Activated CD4-positive, alpha-beta T cell treated with anti-CD3 and anti-CD28 coated beads, Interleukin-2, amount 10 ng/mL, durations not matched to agents 7 days and 5 days (primary cell): ENCODE measurements at places on chromosomes 7 and 10. TPM values are rescaled to one million over a fixed set of nuclear protein-coding genes. Genes with fewer than 3 reads are reported as not detected.

- H3K4me1 ChIP-seq = no peaks in the 10 kb centered on the region
- H3K27ac ChIP-seq = no peak overlapping the region
- H3K27me3 ChIP-seq = no peaks in the 10 kb centered on the region
- no peak overlapping the region for H3K4me3 ChIP-seq
- H3K36me3 ChIP-seq = no peaks in the 10 kb centered on the region
These were observed 243.2 kb downstream of the FRMD4A start for GRCh38 chr10:14087566-14087965.

- no peaks in the 10 kb centered on the region for H3K36me3 ChIP-seq
- DNase-seq = no peak
- H3K27me3 ChIP-seq = no peaks in the 10 kb centered on the region
- no peak overlapping the region for H3K4me3 ChIP-seq
These were observed 559.7 kb upstream of the LRRTM3 start for GRCh38 chr10:66366163-66366562.

- H3K36me3 ChIP-seq = no peaks in the 10 kb centered on the region
- H3K4me3 ChIP-seq = no peak overlapping the region
- H3K27ac ChIP-seq = no peak overlapping the region
- no peaks in the 10 kb centered on the region for H3K4me1 ChIP-seq
- H3K27me3 ChIP-seq = peaks cover 6% of the 10 kb centered on the region
These were observed 62.6 kb upstream of the EN2 start for GRCh38 chr7:155395176-155395797.

DNA sequence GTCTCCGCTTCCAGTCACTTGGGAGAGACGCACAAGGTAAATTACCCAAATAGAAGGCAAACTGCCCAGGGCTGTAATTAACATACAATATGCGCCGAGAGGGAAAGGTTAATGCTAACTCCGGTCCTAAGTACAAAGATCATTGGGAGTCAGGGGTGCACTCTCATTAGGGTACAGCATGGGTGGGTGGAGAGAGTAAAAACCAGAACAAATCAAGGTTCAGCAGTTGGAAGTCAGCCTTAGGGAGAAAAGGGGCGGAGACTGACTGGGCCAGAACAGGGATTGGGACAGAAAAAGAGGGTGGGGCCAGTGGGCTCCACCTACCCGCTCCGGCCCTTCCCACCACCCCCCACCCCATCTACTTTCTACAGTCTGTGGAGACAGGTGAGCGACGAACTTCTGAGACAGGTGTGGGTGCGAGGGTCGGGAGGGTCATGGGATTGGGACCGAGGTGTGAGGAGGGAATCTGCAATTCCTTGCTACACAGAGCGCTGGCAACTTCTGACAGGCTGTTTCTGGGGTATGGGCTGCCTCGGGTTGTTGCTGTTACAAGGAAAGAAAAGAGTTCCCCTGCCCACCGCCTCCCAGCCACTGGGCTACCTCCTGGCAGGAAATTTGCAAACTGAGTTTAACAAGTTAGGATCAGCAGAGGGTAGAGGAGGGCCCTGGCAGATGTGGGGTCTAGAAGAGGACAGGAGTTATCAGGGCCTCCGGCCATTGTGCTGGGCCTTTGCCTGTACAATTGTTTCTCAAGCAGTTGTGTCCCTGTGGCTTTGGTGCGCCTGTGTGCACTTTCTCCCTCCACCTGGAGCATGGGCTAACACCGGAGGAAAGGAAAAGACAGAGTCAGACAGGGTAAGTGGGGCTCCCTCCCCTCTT lies at the start of gene TMEM139:
TMEM139 (plus strand) TSS at position 368 of the 879 bp plus-strand sequence. CDS start 1,000 bp downstream, outside the sequence.
- H3K36me3 ChIP-seq = peaks cover 25% of the 10 kb centered on the region
- H3K27ac ChIP-seq = peak within 1 kb of the TSS; percentile 42
- H3K27me3 ChIP-seq = no peaks in the 10 kb centered on the region

GRCh38 chr7:4274286-4274685 lies 407.8 kb upstream of the FOXK1 start:
- no peak overlapping the region for H3K27ac ChIP-seq
- H3K27me3 ChIP-seq = no peaks in the 10 kb centered on the region
- H3K4me3 ChIP-seq = no peak overlapping the region
- DNase-seq = no peak
- no peaks in the 10 kb centered on the region for H3K36me3 ChIP-seq

The CYP26C1 gene
- total RNA-seq = 0.12 TPM

The CHN2 gene
- total RNA-seq = 2.4 TPM
